ENCODE measurements at places on chromosomes 3 and 15.

- peak; percentile 46 for DNase-seq
Measured at GRCh38 chr15:90902840-90903732, at the start of gene MAN2A2. Gene MAN2A2, plus strand, starts transcription at chr15:90903302. Its CDS starts 906 bp downstream, at chr15:90904208.

DNA sequence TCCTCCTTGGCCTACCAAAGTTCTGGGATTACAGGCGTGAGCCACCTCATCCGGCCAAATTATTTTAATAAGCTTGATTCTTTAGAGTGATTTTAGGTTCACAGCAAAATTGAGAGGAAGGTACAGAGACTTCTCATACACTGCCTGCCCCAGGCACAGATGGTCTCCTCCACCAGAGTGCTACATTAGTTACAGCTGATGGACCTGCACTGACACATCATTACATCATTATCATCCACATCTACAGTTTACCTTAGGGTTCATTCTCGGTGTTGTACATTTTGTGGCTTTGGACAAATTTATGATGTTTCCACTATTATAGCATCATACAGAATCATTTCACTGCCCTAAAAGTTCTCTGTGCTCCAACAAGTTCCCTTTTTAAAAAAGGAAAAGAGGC is 4.4 kb upstream of the VPS8 start:
- DNase-seq: no peak

DNA sequence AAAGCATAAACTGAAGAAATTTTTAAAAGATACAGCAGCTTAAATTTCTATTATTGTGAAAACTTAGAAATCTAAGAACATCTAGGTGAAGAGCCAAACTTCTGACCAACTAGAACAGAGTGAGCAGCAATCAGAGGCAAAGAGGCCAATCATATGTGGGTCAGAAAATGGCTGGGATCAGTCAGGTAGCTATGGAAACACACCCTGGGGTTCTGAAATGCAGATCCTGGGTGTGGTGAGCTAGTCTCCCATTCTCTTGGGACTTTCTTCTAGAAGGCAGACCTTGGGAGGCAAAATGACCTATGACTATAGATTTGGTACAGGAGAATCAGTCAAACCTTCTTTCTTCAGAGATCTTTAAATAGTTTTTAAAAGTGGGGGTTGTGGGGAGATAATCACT is 385.8 kb downstream of the TBC1D5 start:
- DNase-seq: no peak

DNA sequence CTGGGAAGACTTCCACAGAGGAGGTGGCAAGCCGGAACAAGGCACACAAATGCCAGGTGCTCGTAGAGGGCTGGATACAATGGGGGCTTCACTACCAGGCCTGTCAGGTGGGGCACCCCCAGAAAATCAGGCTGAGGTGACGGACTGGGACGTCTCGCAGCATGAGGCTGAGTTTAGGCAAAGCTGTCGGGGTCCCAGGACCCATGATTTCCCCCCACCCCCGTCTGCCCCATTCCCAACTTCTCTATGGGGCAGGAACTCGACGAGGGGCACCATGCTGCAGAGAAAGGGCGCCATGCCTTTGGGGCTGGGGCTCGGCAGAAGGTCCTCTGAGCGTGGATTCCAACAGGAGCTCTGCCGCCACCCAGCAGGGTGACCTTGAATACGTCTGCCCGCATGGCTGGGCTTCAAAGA is 65.7 kb upstream of the HES1 start:
- no peak for DNase-seq
